ENCODE measurements at places on chromosomes 7 and 10. TPM values are rescaled to one million over a fixed set of nuclear protein-coding genes. Genes with fewer than 3 reads are reported as not detected.

The DOCK1 gene
- 26.3 TPM for total RNA-seq

The SLC26A4 gene
- 0.02 TPM for total RNA-seq

The TAS2R5 gene
- 0.29 TPM for total RNA-seq

The GPER1 gene
- 0.78 TPM for total RNA-seq

The IPMK gene
- 3.2 TPM for total RNA-seq

The KNDC1 gene
- 1.4 TPM for total RNA-seq

The AKR1C4 gene
- 0.30 TPM for total RNA-seq

The PTN gene
- total RNA-seq: not detected

The GFRA1 gene
- 10.2 TPM for total RNA-seq

The SLC16A9 gene
- 0.06 TPM for total RNA-seq

The ADRB1 gene
- 0.84 TPM for total RNA-seq

The CLDN12 gene
- 21.3 TPM for total RNA-seq

The GLI3 gene
- total RNA-seq: 0.09 TPM

The TNPO3 gene
- total RNA-seq: 45.6 TPM

The GRID2IP gene
- total RNA-seq: not detected

The DNAJC12 gene
- total RNA-seq: 79.5 TPM

The UCN3 gene
- total RNA-seq: not detected

The HMX3 gene
- total RNA-seq: not detected

The RBM20 gene
- 1.3 TPM for total RNA-seq

The CBLL1 gene
- 30.9 TPM for total RNA-seq

The CCDC6 gene
- total RNA-seq: 23.7 TPM

The SPDYE1 gene
- not detected for total RNA-seq

The GPR15LG gene
- not detected for total RNA-seq

Data from A549 treated with CORT108297 at 1 μM for 4 hours (cell line).